ENCODE measurements at places on chromosomes 3 and 15. TPM values are rescaled to one million over a fixed set of nuclear protein-coding genes. Genes with fewer than 3 reads are reported as not detected.

DNA sequence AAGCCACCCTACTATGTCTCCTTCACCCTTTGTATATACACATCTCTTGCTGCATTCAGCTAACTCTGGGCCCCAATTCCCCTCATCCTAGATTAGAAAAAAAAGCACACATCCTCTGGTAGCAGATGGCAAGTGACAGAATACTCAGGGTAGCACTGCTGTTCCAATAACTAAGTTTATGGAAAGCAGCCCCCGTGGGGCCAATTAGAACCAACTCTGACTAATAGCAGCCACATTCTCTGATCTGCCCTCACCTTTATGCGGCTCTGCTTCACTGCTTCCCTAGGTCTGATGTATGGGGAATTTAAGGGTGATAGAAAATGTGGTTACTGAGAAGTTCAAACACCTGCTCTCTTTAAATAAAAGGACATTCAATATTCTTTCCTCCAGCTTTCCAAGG lies 74.9 kb upstream of the SETMAR start:
- DNase-seq = no peak

DNA sequence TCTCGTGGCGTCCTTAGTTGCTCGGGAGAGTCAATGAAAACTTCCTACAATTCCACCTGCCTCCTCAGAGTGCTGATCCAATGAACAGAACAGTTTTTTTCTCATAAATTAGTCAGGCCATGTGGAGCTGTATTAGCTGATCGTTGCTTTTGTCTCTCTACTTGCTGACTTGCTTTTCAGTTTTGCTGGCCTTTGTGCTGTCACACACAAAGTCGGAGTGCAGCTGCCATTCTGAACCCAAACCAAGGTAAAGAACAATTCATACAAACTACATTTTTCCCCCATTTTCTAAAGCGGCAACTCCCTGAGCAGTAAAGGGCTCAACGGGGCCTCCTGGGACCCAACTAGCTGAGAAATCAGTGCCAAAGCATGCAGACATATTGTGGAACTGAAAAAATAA lies 43.1 kb downstream of the MEIS2 start:
- DNase-seq = no peak

DNA sequence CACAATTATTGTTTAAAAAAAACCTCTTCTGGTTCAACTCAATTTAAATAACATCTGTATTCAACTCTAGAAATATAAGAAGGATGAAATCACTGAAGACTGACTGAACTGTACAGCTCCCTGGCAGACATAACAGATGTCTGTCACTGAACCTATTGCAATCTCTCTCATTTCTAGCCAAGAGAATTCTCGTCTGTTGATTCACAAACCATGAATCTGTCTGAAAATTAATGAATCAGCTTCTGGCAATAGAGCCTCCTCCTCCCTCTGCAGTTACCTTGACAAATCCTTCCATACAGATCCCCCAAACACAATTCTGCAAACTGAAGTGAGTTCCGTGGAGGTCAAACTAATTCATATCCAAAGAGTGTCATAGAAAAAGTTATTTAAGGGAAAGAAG lies 561.4 kb downstream of the PYDC2 start:
- no peak for DNase-seq

DNA sequence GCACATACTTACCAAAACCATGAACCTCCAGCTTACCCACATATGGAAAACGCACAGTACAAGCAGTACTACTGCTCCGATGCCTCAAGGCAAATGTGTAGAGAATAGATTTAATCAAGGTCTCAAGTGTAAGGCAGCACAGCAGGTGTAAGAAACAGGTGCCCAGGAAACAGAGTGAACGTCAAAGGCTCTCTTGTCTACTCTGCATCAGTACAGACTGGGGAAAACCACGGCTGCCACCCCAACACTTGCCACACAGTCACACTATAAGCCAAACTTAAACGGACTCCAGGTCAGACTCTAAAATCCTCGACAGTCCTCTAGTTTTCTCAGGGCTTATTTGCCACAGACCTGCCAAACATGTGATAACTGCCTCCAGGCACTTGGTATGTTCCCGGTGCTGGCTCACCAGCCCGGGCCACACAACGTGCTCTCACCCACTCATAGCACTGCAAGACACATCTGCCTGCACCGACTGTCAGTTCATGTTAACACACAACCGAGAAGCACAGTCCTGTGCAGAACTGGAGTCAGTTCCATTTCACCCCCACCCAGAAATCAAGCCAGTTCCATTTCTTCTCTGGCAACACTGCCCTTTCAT lies 30.6 kb downstream of the ABCC5 start:
- no peak for DNase-seq

- no peak for DNase-seq
These were observed 219.1 kb downstream of the ZNF385D start for GRCh38 chr3:21531909-21532308.

DNA sequence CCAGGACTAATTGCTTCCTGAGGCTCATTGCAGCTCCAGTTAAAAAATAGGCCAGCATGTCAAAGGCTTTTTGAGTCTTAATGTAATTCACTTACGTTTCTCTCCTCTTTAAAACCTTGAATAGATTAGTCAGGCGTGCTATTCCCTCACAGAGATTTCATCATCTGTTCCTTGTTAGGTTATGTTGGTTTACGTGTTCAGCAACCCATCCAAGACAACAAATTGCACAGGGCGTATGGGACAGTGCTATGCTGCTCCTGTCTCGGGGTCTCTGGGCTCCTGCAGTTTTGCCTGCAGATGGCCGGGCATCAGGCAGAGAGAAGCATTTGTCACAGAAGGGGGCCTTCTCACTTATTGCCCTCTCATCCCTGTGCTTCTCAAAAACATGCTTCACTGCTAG lies 117.1 kb downstream of the CHDH start:
- no peak for DNase-seq

DNA sequence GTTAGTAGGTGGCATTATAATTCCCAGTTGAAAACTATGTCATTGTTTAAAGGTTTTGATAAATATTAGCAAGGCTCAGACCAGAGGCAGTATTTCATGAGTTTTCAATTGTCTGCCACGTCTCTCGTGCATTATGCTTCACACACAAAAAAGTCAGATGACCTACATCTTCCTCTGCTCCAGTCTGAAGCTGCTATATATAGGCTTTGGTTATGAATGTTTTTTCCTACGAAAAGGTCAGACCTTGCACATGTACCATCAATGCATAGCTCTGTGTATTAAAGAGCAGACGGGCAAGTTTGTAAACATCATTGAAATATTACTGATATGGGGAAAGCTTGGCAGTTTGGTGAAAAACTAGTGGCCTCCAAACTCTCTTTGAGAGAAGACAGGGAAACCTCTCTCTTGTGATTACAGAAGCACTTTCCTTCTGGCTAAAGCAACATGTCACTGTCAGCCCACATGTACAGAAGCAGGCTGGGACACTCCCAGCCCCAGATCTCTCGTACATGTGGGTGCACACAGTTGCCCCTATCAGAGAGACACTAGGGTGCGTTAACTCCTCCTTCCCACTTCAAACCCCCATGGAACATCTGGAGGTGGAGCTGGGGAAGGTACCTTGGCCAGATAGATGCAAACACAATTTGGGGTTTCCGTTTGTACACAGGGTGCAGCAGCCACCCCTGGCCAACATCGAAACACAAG lies 184.0 kb upstream of the BCL6 start:
- DNase-seq = no peak

DNA sequence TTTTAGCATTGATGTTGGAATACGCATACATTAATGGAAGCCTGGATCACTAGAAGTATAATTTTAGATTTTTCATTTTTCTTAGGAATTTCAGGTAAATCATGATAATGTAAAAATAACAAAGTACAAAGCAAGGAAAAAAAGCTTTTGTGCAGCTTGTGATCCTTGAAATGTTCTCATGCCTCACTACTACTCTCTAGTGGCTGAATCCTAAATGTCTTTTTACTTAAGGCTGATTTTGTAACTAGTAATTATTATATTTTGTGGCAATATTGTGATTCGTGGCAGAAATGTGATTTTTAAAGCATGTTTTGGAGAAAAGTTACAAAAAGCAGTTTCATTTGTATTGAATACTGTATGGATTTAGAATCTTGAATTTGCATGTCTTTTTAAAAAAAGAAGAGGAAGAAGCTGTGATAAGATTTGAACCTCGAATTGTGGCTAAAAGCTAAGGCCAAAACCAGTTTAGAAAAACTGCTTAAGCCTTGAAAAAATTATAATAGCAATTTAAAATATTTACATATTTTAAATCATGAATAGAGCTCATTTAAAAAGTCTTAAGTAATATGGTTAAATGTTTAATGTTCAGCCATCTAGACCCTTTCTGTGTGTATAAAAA lies 39.0 kb downstream of the U2SURP start:
- DNase-seq = peak; percentile 35

GRCh38 chr3:170467007-170467406 lies 48.3 kb downstream of the CLDN11 start:
- DNase-seq = no peak

DNA sequence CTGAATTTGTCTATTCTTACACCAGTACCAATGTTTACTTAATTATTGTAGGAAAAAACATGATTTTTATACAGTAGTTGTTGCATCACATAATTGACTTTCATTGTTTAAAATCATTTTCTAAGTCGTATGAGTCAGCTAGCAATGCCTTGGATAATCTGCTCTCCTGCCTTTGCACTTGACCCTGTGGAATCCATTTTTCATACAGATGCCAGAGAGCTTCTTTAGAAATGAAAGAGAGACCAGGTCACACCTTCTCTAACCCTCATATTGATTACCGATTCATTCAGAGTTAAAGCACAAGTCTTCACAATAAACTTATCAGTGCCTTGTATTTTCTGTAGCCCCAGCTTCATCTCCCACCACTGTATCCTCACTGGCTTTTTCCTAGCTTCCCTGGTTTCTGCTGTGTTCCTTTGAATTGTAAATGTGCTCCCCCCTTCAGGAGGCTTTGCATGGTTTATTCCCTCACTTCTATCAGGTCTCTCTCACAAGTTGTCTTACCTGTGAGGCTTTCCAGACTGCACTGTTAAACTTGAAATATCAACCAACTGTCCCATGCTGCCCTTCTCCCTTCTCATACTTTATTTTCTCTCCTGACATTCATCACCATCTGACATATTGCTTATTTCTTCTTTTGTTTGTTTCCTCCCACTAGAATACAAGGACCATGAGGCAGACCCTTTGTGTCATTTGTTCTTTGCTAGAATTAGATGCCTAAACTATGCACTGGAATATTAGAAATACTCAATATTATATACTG lies 662.0 kb upstream of the GBE1 start:
- DNase-seq = no peak

GRCh38 chr15:42404461-42405235 lies 45.3 kb downstream of the CAPN3 start:
- no peak for DNase-seq

- no peak for DNase-seq
These were observed 660 bp upstream of the ADAMTSL3 start for GRCh38 chr15:83653288-83653638.

Gene MITF
- total RNA-seq = not detected

Gene SLC2A2
- not detected for total RNA-seq

Gene SOX2
- total RNA-seq = 11.3 TPM
